Right renal cortex interstitium (tissue), 3 donors: ENCODE measurements at places on chromosomes 1 and 21. TPM values are rescaled to one million over a fixed set of nuclear protein-coding genes. Genes with fewer than 3 reads are reported as not detected.

DNA sequence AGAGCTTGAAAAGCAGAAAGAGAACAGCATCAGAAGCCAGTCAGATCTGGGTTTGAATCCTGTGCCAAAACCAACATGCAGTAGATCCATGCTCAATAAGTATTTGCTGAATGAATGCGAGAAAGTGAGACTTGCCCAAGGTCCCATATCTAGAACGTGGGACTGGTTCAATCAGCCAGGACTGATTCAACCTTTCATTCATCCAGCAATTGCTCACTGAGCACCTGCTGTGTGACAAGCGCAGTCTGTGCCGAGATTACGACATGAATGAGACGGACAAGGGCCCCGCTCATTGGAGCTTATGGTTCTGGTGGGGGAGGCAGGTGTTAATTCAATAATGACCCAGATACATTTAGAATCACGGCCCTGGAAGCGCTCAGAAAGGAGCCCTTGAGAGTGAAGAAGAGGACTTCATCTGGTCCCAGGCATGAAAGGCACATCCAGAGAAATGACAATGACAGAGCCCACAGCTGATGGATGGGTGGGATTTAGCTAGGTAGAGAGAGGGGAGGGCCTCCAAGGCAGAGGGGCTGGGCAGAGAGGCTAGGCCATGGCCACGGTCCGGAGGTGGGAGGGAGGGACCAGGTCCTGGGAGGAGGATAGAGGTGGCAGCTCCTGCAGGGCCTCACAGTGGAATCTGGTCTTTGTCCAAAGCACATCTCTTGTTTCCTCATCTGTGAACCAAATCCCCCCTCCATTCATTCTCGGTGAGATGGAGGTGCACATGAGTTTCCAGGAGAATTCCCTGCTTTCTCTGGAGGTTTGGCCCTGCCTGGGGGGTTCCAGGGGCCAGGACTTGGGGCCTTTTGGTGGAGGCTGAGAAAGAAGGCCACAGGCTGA is 4.2 kb upstream of the FAM131C start:
- DNase-seq: no peak

DNA sequence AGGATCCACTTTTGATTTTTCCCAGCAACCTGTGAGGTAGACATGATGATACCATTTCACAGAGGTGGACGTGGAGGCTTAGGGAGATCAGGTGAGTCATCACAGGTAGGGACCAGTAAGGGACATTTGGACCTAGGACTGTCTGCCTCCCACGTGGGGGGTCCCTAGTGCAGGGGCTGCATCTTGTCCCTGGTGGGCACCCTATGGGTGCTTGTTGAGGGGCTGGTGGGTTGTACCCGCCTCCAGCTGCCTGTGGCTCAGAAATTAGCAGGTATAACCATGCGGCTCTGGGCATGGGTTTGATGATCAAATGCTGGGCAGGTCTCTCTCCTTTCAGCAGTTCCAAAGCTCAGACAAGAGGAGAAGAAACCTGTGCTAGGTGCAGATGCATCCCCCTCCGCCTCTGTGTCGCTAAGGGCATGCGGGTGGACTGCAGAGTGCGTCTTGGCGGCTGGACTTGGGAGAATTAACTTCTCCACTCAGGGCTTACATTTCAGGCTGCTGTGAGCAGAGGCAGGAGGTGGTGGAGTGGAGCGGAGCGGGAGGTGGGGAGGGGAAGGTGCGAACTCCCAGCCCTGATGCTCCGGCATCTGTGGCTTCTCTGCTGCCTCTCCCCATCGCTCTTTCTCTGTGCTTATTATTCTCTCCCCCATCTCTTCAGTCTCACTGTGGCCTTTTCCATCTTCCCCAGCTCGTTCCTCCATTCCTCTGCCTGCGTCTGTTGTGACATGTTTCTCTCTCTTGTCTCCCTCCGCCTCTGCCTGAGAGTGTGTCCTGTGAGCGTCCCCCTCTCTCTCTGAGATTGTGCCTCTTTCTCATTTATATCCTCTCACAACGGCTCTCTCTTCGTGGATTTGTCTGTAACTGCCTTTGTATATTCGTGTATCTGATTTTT is 146.8 kb downstream of the PTPRU start:
- no peak for DNase-seq

GRCh38 chr1:89719502-89720306 is 86.8 kb downstream of the LRRC8C start:
- no peak for DNase-seq

DNA sequence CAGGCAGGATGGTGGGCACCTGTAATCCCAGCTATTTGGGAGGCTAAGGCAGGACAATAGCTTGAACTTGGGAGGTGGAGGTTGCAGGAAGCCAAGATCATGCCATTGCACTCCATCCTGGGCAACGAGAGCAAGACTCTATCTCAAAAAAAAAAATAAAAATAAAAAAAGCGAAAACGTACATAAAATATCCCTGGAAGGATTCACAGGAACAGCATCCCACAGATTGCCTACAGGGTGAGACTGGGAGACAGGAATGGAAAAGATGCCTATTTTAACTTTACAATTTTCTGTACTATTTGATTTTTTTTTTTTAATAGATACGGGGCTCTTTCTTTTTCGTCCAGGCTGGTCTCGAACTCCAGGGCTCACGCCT is 604 bp upstream of the NBPF3 start:
- DNase-seq: no peak

- no peak for DNase-seq
These were observed 640.6 kb downstream of the PTPRU start for GRCh38 chr1:29876902-29877301.

DNA sequence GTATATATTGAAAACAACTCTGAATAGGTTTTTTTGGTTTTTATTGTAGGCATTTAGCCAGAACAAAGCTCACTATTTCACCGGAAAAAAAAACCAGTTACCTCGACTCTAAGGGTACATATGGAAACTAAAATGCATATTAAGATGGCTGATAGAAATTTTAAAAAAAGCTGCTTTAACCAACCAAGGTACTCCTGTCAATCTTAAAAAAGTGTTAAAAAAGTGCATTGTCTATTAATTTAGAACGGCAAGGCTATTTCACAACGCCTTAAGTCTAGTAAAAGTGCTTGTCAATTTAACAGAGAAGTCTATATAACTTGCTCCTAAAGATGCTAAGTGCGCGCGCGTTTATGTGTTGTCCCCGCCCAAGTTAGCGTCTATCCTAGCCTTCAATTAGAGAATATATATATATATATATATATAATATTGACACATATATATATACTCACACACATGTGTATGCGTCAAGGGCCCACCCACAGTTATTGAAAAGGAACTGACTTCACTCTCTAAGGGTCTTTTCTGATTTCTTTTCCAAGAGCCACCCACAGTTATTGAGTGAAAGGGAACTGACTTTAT is 934 bp downstream of the ASPM start:
- DNase-seq: no peak

GRCh38 chr1:15952317-15953258 is 23.3 kb downstream of the ZBTB17 start:
- no peak for DNase-seq

DNA sequence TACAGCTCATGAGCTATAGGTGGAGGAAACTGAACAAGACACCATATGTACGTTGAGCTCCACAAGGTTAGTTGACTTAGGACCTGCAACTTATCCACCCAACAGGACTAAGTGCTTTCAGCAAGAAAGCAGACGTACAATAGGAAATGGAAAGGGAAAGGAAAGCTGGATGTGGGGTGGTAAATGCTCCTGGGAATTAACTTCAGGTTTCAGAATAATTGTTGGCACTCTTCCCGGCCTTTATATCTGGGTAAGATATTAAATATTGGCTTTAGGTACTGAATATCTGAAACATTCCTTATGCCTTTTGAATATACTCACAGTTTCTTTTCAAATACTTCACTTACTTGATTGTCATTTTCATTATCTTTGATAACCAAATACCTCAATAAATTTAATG is 36.3 kb downstream of the GLMN start:
- no peak for DNase-seq

DNA sequence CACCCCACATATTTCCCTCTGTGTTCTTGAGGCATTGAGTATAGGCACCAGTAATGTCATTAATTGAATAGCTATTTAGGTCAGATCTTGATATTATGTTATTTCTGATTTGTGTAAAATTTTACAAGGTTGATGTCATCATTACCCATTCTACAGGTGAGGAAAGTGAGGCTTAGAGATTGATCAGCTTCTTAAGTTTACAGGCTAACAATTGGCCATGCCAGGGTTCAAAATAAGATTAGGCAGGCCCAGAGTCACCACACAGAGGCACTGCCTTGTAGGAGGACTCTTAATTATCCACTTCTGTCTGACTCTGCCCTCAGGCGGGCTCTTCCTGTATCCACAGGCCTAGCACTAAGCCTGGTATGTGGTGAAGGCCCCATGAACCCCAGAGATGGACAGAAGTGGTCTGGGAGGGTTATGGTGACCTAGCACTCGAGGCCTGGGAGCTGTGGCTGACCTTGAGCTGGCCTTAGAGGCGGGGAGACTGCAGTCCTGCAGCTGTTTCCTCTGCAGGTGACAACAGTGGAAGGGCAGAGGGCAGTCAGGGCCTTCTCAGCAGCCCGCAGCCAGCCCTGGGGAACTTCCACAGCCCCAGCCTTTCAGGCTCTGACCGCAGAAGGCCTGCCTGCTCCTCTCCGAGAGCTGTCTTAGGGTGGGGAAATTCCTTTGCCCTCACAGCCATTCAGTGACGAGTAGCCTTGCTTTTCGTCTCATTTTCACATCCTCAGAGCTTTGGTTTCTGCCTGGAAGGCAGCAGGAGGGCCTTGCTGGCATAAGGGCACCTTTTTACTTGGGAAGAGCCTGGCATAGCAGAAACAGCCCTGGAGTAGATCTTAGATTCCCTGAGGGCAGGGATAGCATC is 12.2 kb downstream of the ZDHHC18 start:
- no peak for DNase-seq

- DNase-seq: no peak
These were observed 321.8 kb downstream of the ZP4 start for GRCh38 chr1:237568955-237569354.

DNA sequence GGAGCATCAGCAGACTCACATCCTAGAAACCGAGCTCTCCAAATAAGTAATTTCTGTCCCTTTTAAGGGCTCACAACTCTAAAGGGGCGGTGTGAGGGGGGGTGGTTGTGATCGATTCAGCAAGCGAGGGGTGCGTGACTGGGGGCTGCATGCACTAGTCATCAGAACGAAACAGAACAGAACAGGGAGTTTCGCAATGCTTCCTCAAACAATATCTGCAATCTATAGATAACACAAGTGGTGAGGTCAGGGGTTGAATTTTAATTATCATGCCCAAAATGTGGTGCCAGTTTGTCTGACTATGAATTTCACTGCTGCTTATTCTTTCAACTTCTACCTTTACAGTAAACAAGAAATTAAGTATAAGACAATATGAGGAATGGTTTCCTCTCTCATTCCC is 1003.0 kb upstream of the NCAM2 start:
- no peak for DNase-seq

DNA sequence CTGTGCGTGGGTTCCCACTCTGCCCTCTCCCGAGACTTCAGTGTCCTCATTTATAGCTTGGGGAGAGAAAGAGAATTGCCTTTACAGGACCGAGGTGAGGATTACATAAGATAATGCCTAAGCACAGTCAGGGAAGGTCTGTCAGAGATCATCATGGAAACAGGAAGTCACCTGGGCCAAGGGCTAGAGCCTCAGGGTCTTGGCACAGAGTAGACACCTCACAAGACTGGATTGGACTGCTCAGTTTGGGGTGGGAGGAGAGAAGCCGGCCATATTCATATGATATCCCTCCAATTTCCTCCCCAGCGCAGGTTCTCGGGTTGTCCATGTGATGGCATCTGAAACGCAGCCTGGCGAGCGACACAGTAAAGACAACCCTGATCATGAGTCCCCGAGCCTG is 3.8 kb downstream of the CNR2 start:
- DNase-seq: no peak

GRCh38 chr1:81466961-81467360 is 333.8 kb upstream of the ADGRL2 start:
- no peak for DNase-seq

DNA sequence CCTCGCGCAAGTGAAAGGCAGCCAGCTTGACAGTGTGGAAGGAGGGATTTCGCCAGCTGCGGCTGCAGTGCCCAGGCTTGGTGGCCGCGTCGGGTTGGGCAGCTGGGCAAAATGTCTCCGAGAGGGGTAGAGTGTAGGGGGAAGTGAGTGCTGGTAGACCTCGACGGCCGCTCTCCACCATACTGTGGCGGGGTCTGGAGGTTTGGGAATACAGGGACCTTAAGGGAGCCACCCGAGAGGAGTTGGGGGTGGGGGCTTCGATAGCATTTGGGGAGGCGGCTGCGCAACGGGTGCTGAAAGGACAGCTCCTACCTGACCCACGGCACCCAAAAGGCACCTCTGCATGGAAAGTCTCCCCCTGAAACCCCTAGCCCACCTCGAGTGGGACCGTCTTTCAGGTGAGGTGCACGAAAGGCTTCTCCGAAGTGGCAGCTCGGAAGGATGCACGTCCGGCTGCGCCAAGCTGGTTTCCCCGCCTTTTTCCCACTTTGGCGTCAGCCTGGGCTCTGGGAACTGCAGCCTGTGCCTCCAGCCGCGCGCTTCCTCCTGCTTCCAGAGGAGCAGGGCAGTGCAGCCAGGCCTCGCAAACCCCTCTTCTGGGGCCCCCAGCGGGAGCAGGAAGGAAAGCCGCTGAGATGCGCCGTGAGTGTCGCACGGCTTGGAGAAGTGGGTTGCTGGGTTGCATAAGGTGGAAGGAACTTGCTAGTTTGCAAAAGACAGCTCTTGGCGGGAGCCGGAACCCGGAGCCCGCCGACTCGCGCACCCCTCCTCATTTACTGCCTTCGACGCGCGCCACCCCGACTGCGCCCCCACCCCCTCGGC is 531 bp upstream of the HMGN2 start:
- peak; percentile 63 for DNase-seq

- no peak for DNase-seq
These were observed 8.8 kb downstream of the RAB7B start for GRCh38 chr1:205994346-205994745.

- DNase-seq: no peak
These were observed 31.0 kb downstream of the UMODL1 start for GRCh38 chr21:42102076-42102475.

- DNase-seq: no peak
These were observed 286.1 kb downstream of the DPYD start for GRCh38 chr1:97634758-97635157.

DNA sequence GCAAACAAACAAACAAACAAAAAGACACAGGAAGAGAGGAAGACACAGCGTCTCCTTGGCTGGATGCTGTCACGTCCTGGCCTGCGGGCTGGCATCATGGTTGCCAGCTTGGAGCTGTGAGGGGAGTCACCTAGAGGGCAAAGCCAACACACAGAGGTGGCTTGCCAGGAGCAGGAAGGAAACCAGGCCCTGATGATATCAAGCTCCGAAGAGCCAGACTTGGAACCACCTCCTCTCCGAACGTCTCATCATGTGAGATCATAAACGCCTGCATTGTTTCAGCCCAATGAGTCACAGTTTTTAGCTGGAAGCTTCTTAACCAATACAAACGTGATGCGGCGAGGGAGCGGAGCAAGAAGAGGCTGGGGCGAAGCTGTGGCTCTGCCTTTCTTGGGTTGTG is 8.7 kb downstream of the PLA2G2D start:
- no peak for DNase-seq

Gene GPR37L1
- polyA plus RNA-seq: 0.03 TPM

Gene PBX1
- 146 TPM for polyA plus RNA-seq

Gene CRP
- not detected for polyA plus RNA-seq

Gene MSH4
- polyA plus RNA-seq: 0.43 TPM

Gene CBR3
- 0.89 TPM for polyA plus RNA-seq

Gene S100A7
- polyA plus RNA-seq: not detected

Gene DMRTA2
- polyA plus RNA-seq: not detected

Gene COL18A1
- 118 TPM for polyA plus RNA-seq

Gene HNRNPCL2
- 0.46 TPM for polyA plus RNA-seq
